ENCODE measurements at places on chromosomes 5 and 9. TPM values are rescaled to one million over a fixed set of nuclear protein-coding genes. Genes with fewer than 3 reads are reported as not detected.

The PPIC gene
- 26.5 TPM for total RNA-seq

The FBXO4 gene
- total RNA-seq: 8.3 TPM

The PCDHGB7 gene
- total RNA-seq: 19.4 TPM

The MTX3 gene
- total RNA-seq: 16.4 TPM

The MEGF10 gene
- total RNA-seq: 3.3 TPM

The SMIM33 gene
- not detected for total RNA-seq

The PCDHA7 gene
- 0.55 TPM for total RNA-seq

The SH3GL2 gene
- total RNA-seq: 0.82 TPM

The TESK1 gene
- total RNA-seq: 27.0 TPM

The HTR4 gene
- total RNA-seq: 3.1 TPM

The LCN15 gene
- total RNA-seq: not detected

The GDA gene
- total RNA-seq: not detected

The WNT8A gene
- not detected for total RNA-seq

The PPP3R2 gene
- not detected for total RNA-seq

The TNC gene
- total RNA-seq: 462 TPM

The ZNF608 gene
- 30.7 TPM for total RNA-seq

The LRRC26 gene
- 0.68 TPM for total RNA-seq

The ANKRD20A1 gene
- total RNA-seq: 1.4 TPM

The ADAMTS12 gene
- 5.4 TPM for total RNA-seq

The CBY3 gene
- not detected for total RNA-seq

The INSL6 gene
- not detected for total RNA-seq

The GCNT1 gene
- total RNA-seq: 5.8 TPM

The KIF4B gene
- total RNA-seq: 0.16 TPM

The TTLL11 gene
- total RNA-seq: 33.5 TPM

The SLC36A3 gene
- total RNA-seq: not detected

The RNF183 gene
- not detected for total RNA-seq

The SGCD gene
- total RNA-seq: 34.3 TPM

The IFNA13 gene
- not detected for total RNA-seq

The PDCD1LG2 gene
- total RNA-seq: 1.1 TPM

The ARRDC3 gene
- total RNA-seq: 66.7 TPM

The OSMR gene
- 40.7 TPM for total RNA-seq
